ENCODE measurements at places on chromosomes 6 and 20.
A peak's percentile ranks its signal among the peaks of the same experiment; 100 is the strongest.

GRCh38 chr6:91433660-91434534 is 847.0 kb upstream of the MAP3K7 start:
- peak; percentile 17 for DNase-seq

DNA sequence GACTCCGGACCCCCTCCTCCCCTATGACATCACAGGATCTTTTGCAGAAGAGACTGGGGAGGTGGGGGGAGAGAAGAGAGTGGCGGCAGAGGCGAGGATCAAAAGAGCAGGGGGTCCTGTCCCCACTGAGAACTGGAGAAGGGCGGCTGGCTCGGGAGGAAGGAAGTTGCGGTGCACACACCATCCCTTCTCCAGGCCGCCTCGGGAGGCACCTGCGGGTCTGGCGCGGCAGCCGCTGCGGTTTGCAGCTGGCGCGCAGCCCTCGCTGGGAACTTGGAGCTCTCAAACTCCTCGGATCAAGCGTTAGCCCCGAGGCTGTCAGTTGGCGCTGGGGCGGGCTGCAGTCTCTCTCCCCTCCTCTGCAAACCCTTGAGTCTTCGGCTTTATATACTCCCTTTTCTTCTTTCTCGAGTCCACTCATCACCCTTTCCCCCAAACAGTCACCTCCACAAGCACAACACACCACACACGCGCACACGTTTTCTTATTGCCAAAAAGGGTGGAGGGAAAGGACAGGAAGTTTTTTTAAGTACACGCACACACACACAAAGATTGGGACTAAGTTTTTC is 180.7 kb downstream of the TBXT start:
- peak; percentile 25 for DNase-seq

DNA sequence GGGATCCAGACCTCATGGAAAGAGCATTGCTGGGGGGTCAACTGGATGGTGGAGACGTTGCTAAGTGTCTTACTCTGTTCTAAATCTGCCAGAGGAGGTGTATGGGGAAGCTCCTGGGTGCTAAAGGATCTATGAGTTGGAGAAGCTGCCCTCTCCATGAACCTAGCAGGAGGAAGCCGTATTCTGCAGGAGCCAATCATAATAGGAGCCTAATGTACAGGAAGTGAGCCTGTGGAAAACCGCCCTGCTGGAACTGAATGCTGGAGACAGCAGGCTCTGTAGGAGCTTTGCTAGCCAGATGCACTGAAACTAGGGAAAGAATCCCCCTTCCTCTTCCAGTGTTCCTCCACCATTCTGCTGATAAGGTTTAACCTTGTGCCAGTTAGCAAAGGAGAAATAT is 10.9 kb downstream of the CASP8AP2 start:
- no peak for DNase-seq

DNA sequence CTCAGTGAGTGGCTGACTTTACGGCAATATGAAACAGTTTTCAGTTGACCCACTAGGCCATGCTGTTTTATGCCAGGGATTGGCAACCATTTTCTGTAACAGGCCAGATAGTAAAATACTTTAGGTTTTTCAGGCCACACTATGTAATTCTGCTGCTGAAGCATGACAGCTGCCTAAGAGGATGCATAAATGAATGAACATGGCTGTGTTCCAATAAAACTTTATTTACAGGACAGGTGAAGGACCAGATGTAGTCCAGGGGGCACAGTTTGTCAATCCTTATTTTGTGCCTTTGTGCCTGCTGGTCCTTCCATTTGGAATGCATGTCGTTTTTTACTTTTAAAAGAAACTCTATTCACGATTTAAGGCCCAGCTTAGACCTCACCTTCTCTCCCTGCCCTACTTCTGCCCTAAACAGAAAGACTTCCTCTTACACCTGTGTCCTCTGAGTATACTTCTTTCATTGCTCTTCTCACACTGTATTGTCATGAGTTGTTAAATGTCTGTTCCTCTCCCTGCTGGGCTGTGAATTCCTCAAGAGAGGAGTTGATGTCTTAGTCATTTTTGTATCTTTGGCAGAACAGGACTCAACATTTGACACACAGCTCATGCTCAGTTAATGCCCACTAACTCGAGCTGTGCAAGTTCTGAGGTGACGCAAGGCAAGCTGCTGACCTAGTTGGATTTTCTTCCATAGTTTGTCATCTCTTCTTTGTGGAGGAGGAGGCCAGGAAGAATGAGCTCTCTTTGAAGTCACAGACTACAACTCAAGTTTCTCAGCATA is 90.1 kb upstream of the MAP7 start:
- DNase-seq: no peak

- no peak for DNase-seq
These were observed 46.9 kb upstream of the TRIM26 start for GRCh38 chr6:30260036-30260504.

DNA sequence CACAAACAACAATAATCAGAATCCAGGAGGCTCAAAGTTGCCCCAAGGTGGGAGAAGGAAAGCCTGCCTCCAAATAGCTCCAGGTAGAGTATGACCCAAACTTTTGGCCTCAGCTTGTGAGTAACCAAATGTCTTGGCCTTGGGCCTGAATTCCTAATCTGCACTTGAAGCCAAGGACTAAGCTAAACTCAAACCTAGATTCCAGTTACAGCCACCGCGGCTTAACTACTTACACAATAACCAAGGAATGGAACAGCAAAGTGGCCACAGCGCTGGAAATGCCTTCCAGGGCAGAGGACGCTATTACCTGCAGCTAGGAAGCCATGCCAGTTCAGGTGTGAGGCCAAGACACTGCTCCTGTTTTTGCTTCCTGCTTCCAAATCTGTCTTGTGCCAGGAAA is 4.6 kb downstream of the NINL start:
- no peak for DNase-seq

DNA sequence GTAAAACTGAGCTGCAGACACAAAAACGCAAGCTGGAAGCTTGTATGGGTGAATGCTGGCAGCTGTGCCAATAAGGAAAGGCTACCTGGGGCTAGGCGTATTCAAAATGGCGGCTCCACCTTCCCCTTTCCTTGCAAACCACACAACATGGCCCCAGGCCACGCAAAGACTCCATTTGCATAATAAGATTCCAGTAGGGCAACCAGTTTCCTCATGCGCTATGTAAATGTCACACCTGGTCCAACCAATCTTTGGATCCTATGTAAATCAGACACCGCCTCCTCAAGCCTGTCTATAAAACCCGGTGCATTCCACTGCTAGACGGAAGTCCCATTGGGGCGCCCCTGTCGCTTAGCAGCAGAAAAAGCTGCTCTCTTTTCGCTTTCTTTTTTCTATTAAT is 505.9 kb upstream of the BTBD3 start:
- DNase-seq: no peak

- no peak for DNase-seq
These were observed 7.9 kb upstream of the WFDC10A start for GRCh38 chr20:45621593-45621992.

DNA sequence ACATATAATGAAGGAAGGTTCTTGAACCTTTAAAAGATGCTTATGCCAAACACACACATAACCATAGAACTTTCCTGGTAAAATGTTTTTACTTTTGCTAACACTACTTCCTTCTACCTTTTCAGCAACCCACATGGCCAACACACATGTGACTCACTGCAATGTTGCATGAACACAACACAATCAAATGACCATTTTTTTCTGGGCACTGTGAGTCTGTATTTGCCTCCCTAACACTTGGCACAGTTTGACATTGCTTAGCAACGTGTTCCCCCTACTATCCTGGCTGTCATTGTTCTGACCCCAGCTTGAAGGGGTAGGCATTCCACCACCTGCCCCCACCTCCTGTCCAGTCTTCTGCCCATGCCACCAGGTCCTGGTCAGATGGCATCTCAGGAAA is 204.8 kb upstream of the PRND start:
- no peak for DNase-seq

DNA sequence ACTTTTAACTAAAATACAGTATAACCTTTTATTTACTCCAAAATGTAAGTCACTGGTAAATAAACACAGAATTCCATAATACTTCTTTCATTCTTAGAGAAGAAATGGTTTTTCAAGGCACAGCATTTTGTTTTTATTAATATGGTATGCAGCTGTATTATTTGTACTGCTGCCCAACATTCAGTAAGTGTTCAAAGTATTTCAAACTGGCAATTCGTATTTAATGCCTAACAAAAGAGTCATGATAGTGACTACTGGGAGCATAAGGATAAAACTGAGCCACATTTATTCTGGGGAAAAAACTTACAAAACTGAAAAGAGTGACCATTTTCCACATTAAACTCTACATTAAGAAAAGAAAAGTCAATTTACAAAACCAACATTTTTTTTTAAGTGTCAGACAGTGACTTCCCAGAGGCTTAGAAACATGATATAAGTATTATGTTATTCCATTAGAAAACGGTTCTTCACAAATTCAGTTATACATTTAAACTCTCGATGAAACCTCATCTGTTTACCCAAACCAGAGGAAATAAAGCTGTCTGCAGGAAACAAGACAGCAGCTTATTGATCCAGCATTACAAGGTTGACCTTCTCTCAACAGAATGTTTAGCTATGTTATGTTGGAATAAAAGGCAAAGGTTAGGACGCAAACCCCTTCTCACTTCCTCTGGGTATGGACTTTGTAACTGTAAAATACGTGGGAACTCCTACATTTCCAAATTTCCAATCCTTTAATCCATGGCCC is 24.3 kb downstream of the EPB41L2 start:
- no peak for DNase-seq

DNA sequence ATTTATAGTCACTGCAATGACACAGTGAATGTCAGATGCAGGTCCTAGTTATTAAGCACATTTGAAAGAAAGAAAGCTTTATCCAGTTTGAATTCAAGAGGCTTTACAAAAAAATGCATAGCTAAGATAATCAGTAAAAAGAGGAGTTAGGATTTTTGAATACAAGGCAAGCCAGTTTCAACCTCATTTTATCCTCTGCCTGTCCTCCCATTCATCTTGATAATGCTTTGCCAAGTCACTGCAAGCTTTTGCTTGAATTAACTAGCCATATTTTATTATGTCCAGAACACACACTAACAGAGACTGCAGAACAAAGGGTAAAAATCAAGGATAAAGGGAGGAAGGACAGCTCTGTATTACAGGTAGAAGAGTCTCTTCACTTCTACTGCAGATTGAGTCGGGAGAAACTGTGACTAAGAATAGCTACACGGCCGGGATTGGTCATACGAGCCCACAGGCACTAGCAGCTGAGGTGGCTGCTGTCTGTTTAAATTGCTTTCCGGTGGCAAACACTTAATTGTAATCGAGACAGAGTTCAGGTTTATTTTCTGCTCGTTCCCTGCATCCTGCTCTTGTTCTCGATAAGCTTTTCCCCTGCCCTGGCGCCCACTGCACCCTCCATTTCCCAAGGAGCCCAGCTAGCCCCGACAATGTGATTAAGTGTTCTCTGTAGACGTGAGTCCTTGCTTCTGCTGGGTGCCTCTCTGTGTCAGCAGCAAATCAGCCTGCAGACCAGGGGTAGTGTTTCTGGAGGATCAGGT is 30.5 kb upstream of the AKAP12 start:
- DNase-seq: no peak

DNA sequence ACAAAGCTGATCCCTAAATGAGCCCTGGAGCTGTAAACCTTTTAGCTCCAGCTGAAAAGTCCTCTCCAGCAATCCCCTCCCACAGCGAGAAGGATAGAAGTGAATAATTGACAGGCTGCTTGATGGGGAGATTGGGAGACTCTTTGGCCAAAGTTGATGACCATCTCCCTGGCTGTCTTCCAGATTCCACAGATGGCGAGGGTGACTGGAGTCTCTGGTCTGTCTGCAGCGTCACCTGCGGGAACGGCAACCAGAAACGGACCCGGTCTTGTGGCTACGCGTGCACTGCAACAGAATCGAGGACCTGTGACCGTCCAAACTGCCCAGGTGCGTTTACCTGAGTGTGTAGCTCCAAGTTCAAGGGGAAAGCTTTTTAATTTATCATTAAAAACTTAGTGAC is 67.3 kb downstream of the ISM1 start:
- no peak for DNase-seq

DNA sequence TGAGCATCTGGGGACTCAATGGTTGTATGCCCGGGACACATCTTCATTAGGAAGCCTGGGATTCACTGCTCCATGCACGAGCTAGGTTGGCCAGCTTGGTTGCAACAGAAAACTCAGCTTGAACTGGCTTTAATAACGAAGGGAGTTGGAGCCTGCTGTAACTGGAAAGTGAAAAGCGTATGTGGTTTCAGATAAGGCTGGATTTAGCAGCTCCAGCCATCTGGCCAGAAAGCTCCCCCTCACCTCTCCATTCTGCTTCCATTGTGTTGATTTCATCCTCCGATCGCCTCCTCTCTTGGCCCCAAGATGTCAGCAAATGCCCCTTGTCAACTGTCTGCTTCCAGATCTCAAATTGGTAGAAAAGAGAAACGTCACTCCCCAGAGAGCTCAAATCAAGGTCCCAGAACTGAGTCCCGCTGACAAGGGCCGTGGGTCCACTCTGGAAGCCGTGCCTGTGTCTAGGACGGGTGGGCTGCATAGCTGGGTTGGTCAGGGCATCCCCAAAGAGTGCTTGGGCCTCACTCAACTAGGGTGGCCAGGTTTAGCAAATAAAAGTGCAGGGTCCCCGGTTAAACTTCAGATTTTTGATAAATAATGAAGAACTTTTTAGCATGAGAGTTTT is 117.0 kb upstream of the PMEPA1 start:
- DNase-seq: no peak

DNA sequence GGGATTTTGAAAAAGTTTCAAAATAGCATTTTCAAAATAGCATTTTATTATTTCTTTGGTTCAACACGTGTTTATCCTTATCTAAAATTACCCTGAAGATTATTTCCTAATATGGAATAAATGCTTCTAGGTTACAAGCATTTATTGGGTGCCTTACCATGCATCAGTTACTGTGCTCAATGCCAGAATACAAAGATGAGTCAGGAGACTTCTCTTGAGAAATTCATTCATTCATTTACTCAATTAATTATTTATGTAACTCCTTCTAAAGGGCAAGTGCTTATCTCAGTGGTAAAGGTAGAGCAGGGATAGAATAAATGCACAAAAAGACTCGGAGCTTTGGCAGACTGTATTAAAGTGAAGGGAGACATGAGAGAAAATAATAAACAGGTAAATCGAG is 150.1 kb upstream of the PDE7B start:
- DNase-seq: no peak

DNA sequence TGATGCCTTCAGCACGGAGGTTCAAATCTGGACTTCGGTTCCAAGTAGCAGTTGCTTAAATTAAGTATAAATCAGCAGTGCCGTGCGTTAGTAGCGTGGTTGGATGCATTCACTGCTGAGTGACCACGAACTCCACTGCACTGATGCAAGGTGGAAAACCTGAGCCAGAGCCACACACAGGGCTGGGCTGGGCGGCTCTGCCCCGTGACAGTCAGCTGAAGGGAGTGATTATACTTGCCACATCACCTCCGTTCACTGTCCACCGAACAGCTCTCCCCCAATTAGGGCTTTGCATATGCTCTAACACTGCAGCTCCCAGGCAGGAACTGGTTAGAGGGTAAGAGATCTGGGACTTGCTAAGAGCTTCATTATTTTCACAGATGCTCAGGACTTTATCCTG is 22.2 kb downstream of the PPP1R3G start:
- no peak for DNase-seq

GRCh38 chr6:166627033-166627874 is at the start of gene RPS6KA2:
RPS6KA2 (minus strand) TSS chr6:166627251; CDS start chr6:166627019, 232 bp downstream.
- peak; percentile 99 for DNase-seq

- no peak for DNase-seq
These were observed 497.8 kb downstream of the PREX1 start for GRCh38 chr20:48329676-48330664.

Data from muscle of arm (tissue), 14 donors.